ENCODE measurements at places on chromosomes 6 and 20.

DNA sequence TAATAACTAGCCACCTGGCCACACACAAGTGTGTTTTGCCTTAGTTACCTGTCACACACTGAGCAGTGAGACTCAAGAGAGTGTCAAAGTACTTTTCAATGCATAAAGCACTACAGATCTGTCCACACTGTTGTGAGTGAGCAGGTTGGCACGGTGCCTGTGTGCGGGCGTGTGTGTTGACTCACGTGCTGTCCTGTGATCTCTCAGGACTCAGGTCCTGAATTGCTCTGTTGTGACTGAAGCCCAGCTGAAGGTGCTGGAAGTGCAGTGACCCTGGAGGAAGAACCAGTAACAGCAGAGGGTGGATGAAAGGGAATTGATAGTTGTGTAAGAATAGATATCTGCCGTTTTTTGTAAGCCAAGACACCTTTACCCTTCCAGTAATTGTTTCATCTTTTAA, 18.3 kb downstream of the SLC16A10 start:
- no peak for DNase-seq

- DNase-seq: no peak
These were observed 44.9 kb downstream of the ATXN1 start for GRCh38 chr6:16716321-16716858.

- no peak for DNase-seq
These were observed 177.0 kb downstream of the FOXC1 start for GRCh38 chr6:1786455-1787453.

DNA sequence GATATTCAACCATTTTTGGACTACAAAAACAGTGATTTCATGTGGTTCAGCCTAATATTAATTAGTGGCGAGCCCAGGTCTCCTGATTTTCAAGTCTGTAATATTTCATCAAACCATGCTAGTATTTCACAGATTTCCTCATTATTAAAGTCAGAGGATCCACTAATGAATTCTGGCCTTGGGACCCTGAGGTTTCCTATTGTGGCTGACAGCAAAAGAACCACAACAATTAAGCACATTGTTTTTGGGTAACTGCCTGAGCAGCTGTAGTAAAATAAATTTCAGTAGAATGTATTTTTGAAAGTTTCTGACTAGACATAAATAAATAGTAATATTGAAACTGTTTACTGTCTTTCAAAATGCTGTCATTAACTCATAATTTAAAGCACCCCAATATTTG, 630.7 kb upstream of the MMS22L start:
- DNase-seq: no peak

GRCh38 chr20:60586269-60587050, 628.2 kb downstream of the CDH26 start:
- no peak for DNase-seq

DNA sequence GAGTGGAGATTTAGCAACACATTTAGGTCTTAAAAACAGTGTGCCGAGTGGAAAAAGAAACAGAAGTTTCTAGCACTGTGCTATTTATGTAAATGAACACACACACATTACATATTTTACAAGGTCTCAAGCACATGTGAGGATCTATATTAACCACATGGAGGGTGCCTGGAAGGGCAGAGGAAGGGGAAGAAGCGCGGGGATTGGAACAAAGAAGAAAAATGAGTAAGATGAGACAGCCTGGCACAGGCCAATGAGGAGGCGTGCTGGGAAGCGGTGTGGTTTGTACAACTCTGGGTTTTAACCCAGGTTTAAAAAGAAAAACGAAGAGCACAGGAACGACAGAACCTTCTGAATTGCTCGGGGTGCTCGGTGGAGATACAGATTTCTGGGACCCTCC, 5.7 kb downstream of the KCNG1 start:
- no peak for DNase-seq

DNA sequence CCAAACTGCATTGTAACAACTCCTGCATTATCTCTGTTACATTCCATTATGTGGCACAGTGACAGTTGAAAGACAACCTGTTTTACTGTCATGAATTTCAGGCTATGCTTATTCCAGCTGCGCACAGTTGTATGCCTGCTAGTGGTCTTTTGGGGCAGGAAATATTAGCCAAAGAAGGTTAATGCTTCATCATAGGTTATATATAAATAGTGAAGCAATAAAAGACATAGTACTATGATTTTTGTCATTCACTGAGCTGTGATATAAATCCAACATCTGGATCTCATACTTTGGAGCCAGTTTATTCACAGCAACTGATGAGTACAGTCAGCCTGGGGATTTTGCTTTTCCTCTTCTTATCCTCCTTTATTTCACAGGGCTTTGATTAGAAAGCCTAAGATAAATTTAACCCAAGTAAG, 55.6 kb downstream of the FILIP1 start:
- DNase-seq: no peak

DNA sequence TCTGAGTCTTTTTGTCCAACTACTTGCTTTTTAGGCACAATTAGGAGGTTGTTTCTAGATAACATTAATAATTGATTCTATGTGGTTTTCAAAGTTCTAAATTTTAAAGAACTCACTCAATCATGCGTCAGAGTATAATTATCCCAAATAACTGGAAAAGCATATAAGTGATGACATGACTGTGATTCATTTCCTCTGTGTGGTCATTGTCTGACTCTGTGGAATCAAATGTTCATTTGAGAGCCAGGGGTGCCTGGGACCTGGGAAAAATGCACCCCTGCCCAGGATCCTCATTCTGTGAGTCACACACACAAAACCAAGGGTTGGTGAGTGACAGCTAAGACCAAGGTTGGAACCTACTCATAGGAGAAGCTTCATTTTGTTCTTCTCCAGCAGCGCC, 127.1 kb upstream of the MLIP start:
- no peak for DNase-seq

DNA sequence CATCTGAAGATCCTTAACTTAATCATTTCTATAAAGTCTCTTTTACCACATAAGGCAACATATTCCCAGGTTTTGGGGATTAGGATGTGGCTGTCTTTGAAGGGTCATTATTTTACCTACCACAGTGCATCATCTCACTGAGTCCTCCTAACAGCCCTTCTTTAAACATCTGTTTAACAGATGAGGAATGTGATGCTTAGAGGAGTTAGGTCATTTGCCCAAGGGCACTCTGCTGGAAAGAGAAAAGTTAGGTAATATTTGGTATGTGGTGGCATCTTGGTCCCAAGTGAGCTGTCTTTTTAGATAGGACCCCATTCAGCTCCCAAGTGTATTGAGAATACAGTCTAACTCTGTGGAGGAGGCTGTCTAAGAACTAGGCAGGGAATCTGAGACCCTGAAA, 11.0 kb downstream of the MMP24 start:
- DNase-seq: no peak

- no peak for DNase-seq
These were observed 14.9 kb downstream of the IP6K3 start for GRCh38 chr6:33731751-33732282.

- DNase-seq: no peak
These were observed 88.4 kb downstream of the ZDHHC14 start for GRCh38 chr6:157469378-157469777.

DNA sequence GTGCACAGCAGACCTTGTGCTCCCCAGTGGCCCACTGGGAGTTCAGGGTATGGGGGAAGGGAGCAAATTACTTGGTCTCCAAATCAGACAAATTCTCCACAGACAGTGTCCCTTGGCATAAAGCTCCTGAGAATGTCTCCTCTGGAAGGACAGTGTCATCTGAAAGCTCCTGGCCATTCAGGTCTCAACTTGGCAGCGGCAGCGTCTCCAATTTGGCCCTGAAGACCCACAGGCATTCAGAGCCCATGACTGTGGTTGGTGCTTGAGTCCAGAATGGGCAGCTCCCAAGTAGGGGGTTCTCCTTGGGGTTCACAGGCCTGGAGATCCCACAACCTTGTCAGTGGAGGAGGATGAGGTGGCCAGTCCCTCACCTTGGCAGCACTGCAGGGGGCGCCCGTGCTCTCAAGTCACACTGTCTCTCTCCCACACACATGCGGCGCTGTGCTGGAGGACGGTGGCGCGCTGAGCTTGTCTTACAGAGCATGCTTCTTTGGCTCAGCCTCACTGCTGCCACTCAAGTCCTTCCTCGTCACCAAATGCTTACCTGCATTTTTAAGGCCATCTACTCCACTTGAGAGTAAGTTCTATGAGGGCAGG, 20.7 kb downstream of the DYNLRB1 start:
- DNase-seq: no peak

GRCh38 chr20:13524339-13524738, 114.4 kb downstream of the TASP1 start:
- DNase-seq: no peak

GRCh38 chr20:51019656-51020592, 3.0 kb downstream of the KCNG1 start:
- DNase-seq: no peak

DNA sequence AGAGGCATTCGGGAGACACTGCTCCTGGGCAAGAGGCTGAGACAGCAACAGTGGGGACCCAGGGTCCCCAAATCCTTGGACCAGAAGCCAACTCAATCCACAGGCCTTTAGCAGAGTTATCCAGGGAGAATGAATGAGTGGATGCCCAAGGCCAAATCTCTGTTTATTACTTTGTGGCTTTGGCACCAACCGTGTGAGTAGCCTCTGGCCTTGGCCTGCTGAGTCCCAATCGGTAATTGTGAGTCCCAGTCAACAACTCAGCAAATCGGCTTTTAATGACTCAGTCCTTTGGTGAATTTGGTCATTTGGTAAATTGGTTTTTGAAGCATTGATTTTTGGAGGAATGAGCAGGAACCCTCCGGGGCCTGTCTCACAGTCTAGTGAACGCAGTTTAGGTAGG, 29.1 kb upstream of the ECI2 start:
- DNase-seq: no peak

DNA sequence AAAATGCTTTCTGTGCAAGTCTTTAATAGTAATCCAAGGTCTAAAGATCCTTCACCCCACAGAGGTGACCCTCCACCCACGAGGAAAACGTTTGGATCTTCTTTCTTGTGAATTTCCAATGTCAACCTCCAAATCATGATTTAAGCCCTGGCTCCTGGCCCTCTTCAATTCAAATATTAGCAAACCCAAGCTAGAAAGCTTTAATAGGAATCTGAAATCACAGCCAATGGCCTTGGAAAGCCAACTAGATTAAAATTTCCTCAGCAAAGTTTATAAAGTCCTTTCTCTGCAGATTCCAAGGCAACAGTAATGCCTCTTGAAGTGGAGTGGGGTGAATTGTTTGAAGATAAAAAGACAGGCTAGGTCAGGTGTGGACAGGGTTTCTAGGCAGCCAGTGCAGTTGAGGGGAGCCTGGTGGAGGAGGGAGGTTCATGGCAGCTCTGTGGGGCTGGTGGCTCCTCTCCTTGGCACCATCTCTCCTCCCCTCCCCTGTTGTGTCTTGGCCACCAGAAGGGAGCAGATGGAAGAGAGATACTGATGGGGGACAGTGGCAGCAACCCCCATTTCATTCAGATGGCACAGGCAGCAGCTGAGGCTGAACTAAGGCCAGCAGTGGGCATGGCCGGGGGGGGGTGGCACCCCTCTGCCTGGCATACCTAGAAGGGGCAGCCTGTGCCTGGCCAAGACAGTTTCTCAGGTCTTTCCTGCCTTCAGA, 12.0 kb upstream of the UQCC2 start:
- peak; percentile 59 for DNase-seq

- DNase-seq: no peak
These were observed 24.4 kb downstream of the SERAC1 start for GRCh38 chr6:158143700-158144099.

- no peak for DNase-seq
These were observed 106.3 kb upstream of the LY86 start for GRCh38 chr6:6482256-6482655.

DNA sequence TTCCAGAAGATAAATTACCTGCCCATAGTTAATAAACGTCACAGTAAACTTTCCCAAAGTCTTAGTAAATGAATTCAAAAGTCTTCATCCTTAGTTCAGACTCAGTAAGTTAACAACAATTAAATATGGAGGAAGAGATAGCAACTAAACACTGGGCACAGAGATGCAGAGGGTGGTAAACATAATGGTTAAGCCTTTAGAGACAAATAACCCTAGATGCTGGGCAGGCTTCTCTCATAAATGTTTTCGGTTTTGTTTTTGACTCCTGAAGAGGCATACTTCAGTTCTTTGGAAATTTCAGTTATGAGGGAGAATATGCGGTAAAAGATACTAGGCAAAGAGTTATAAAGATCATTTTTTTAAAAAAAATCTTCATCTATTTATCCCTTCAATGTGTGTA, 369.8 kb downstream of the FRK start:
- DNase-seq: no peak

GRCh38 chr6:162940426-162940825, 212.7 kb downstream of the PACRG start:
- DNase-seq: no peak

GRCh38 chr6:160259143-160259425, 463 bp upstream of the SLC22A2 start:
- DNase-seq: no peak

DNA sequence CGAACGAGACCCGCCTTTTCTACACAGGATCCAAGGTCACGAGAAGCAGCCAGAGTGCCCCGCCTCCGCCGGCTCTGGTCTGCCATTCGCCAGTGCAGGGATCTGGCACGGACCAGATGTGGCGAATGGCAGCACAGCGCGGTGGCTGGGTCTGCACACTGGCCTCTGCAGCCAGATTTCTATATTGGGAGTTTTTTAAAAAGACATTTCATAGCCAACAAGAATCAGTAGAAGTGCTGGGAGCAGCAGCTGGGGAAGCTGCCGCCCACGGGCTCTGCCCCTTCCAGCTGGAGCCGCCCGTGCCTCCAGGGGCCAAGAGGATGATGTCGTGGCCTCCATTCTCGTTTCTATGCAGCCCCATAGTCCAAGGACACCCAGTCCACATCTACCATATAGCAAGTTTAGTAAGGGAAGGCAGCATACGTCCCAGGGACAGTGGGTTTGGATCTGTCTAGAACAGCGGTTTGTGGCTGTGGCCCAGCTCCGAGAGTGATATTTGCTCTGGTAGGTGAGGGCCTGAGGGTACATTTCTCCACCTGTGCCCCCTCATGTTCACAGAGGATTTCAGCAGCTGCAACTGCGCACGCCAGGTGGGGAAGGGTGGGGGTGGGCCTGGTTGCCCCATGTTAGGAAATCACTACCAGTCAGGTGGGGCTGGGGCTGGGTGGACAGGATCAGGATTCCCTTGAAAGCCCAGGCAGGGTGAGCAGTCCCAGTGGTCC, 333.7 kb downstream of the ZFAND3 start:
- DNase-seq: no peak

- no peak for DNase-seq
These were observed 26.8 kb downstream of the HLA-E start for GRCh38 chr6:30515944-30516753.

DNA sequence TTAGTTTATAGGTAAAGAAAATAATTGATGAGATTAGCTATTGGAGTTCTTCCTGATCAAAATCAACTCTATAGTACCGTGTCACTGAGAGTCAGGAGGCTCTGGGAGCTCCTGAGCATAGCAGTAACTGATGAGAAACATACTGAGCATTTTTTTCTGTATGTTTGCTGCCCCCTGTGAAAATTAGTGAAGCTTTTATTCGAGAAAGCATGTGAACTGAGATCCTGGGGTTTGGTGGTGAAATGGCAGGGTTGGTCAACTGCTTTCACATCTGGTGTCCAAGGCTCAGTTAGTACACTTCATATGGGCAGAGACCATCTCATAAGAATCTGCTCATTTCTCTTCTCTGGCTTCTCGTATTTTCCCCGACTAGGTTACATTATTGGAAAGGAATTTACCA, 4.1 kb upstream of the ABT1 start:
- no peak for DNase-seq

Measured in cerebellar nuclear complex (tissue), 1 donor.